ENCODE measurements at places on chromosomes 3 and 15. TPM values are rescaled to one million over a fixed set of nuclear protein-coding genes. Genes with fewer than 3 reads are reported as not detected.

DNA sequence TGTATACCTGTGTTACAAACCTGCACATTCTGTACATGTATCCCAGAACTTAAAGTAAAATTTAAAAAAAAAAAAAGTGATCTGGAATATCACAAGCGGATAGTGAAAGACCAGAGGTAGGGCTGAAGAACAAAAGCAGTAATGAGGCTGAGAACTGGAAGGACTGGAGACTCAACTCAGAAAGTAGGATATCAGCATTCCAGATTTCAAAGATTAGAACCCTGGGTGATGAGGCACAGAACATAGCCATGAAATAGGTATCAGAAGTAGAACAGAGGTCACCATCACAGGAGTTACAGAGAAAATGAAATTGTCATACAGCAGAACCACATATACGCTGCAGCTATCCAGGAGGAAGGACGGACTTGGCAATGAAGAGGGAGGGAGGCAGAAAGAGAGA lies 56.1 kb downstream of the ACAP2 start:
- H3K27me3 ChIP-seq: peaks cover 2% of the 10 kb centered on the region
- H3K27ac ChIP-seq: no peak overlapping the region
- DNase-seq: no peak
- no peak overlapping the region for H3K4me3 ChIP-seq
- peaks cover 18% of the 10 kb centered on the region for H3K4me1 ChIP-seq

SPTSSB gene
- not detected for total RNA-seq

GCSAM gene
- not detected for total RNA-seq

GRCh38 chr3:77038930-77039605 lies 831 bp upstream of the ROBO2 start:
- H3K27me3 ChIP-seq: peaks cover 19% of the 10 kb centered on the region
- peaks cover 17% of the 10 kb centered on the region for H3K4me1 ChIP-seq
- no peaks in the 10 kb centered on the region for H3K36me3 ChIP-seq
- H3K4me3 ChIP-seq: peak overlapping the region; percentile 76

ARPP21 gene
- not detected for total RNA-seq

DNA sequence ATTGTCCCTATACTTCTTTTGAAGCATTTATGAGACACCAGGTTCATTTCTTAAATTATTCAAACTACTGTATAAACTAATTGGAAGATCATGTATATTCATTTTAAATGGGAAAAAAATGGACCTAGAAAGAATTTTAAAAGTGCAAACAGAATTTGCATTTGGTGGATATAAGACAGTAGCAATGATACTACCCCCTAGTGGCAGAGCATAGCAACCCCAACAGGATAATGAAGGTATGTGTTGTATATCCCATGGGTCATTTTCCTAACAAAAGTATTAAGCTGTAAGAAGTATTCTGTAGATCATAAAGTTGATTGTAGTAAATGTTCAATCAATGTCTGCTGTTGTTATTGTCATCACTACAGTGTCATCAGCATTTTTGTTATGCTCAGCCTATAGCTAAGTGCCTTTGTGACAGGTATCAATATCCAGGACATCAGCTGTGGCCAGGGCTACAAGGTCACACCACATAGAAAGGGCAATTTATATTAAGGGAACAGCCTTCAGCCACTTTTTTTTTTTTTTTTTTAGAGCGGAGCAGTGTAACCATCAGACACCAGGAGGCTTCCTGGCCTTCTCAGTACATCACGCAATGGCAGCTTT lies 175.8 kb downstream of the FOXB1 start:
- peak; percentile 56 for DNase-seq
- no peak overlapping the region for H3K4me3 ChIP-seq
- H3K27ac ChIP-seq: no peak overlapping the region
- H3K4me1 ChIP-seq: peaks cover 4% of the 10 kb centered on the region
- H3K36me3 ChIP-seq: no peaks in the 10 kb centered on the region

SLC22A13 gene
- 0.15 TPM for total RNA-seq

GRCh38 chr3:52313774-52314188 lies 2.3 kb upstream of the DNAH1 start:
- H3K27ac ChIP-seq: no peak overlapping the region
- no peak for DNase-seq
- peaks cover 3% of the 10 kb centered on the region for H3K27me3 ChIP-seq
- no peak overlapping the region for H3K4me3 ChIP-seq
- 0 out of 2 replicates have a peak, but pooled peaks cover 3% of the 10 kb centered on the region for H3K36me3 ChIP-seq
- peaks cover 19% of the 10 kb centered on the region for H3K4me1 ChIP-seq

GPR160 gene
- not detected for total RNA-seq

DNA sequence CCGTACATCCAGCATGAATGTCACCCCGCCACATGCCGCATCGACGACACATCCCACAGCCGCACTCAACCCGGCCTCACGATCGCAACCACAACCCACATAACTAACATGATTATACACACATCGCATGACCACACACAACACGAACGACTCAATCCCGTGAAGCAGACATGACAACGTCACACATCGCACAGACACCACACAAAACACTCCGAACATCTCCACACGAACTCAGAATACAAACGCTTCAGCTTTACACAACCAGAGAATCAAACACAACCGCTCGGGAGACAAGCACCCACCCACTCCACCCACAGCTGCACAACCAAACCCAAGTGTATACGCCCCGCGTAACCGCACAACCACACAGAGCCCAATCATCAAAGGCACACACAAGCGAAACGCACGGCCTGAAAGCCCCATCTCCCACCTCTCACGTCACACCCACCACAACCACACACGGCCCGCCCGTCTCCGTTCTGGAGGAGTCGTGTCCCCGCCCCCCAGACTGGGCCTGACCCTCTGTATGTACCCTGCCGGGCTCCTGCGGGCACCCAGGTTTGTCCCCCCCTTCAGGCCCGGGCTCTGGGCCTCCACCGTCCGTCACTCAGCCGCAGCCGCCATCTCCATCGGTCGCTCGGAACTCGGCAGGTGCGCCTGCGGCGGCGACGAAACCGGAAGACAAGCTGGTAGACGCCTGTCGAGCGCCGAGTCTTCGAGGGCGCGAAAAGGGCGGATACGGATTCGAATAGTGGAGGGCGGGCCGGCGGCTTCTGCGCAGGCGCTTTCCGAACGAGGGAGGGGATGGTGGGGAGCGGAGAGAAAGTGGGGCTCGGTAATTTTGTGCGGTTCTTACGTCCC lies at the start of gene RBSN:
RBSN (minus strand) TSS at position 646 of the 861 bp plus-strand sequence. CDS start 3,028 bp downstream, outside the sequence.
- H3K36me3 ChIP-seq: peaks cover 10% of the 10 kb centered on the region
- peaks cover 27% of the 10 kb centered on the region for H3K4me1 ChIP-seq
- peak within 1 kb of the TSS; percentile 97 for H3K4me3 ChIP-seq
- peak within 1 kb of the TSS; percentile 92 for H3K27ac ChIP-seq
- DNase-seq: peak; percentile 95
- no peaks in the 10 kb centered on the region for H3K27me3 ChIP-seq

GRCh38 chr3:197595470-197596185 lies 39.9 kb upstream of the BDH1 start:
- peaks cover 16% of the 10 kb centered on the region for H3K4me1 ChIP-seq
- no peaks in the 10 kb centered on the region for H3K36me3 ChIP-seq
- no peak overlapping the region for H3K27ac ChIP-seq
- no peak overlapping the region for H3K4me3 ChIP-seq
- DNase-seq: no peak
- H3K27me3 ChIP-seq: peaks cover 20% of the 10 kb centered on the region

- peaks cover 8% of the 10 kb centered on the region for H3K27me3 ChIP-seq
- H3K4me1 ChIP-seq: peaks cover 88% of the 10 kb centered on the region
- peak overlapping the region; percentile 88 for H3K27ac ChIP-seq
- DNase-seq: no peak
- peak overlapping the region; percentile 71 for H3K4me3 ChIP-seq
- peaks cover 55% of the 10 kb centered on the region for H3K36me3 ChIP-seq
Observed at GRCh38 chr3:120418866-120419490, 31.8 kb downstream of the FSTL1 start.

DNA sequence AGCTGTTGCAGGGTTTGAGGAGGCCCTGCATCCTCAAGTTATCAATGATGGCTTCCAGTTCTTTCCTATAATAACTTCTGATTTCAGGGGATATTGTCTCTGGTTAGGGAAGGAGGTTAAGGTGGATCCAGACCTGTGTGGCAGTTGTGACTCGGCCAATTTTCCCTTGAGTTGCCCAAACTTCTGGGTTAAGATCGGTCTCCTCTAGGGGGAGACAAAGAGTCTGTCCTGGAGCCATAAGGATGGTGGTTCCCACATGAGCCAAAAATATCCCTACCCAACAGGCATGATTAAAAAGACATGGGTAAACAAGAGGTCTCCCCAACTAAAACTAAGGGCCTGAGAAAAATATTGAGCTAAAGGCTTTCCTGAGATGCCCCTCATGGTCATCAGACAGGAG lies 227.5 kb upstream of the MDFIC2 start:
- no peak overlapping the region for H3K27ac ChIP-seq
- H3K4me1 ChIP-seq: no peaks in the 10 kb centered on the region
- no peaks in the 10 kb centered on the region for H3K36me3 ChIP-seq
- H3K4me3 ChIP-seq: no peak overlapping the region
- DNase-seq: no peak

DNA sequence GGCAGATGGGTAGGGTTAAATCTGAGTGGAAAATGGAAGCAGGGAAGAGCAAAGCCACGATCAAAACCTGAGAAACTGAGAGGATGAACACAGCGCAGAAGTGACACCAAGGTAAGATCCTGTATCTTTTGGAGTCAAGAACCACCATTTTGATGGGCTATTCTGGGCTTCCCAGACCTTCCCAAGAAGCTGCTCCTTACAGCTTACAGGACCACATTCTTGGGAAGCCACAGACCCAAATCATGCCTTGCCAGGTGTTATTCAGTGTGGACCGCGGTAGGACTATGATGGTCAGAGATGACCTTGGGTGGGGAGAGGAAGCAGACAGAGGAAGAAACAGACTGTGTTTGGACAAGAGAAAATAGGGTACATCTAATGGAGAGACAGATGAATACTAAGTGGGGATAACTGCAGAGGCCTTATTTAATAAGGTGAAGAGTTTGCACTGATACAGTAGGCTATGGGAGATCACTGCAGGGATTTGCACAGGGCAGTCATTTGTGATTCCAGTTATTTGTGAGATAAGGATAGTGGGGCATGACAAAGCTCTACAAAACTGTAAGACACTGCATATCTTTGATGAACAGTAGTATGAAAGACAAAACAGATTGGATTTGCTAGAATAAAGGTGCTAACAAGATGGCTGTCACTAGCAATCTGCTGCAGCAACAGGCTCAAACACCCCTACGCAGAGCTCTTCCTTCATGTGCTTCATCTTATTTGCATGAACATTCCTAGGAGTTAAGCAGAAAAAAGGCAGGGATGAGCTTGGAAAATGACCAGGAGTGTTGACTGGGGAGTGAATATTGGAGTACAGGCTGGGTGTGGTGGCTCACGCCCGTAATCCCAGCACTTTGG lies 105.9 kb downstream of the IGF2BP2 start:
- H3K27me3 ChIP-seq: no peaks in the 10 kb centered on the region
- peak overlapping the region; percentile 89 for H3K27ac ChIP-seq
- H3K4me1 ChIP-seq: peaks cover 82% of the 10 kb centered on the region
- H3K4me3 ChIP-seq: no peak overlapping the region
- DNase-seq: no peak
- H3K36me3 ChIP-seq: peaks cover 25% of the 10 kb centered on the region

- no peak overlapping the region for H3K27ac ChIP-seq
- H3K4me1 ChIP-seq: no peaks in the 10 kb centered on the region
- no peak for DNase-seq
- no peak overlapping the region for H3K4me3 ChIP-seq
- H3K27me3 ChIP-seq: no peaks in the 10 kb centered on the region
Observed at GRCh38 chr15:76939715-76940114, 8.2 kb downstream of the RCN2 start.

GOLGA8Q gene
- total RNA-seq: not detected

CORO2B gene
- 7.7 TPM for total RNA-seq

DNA sequence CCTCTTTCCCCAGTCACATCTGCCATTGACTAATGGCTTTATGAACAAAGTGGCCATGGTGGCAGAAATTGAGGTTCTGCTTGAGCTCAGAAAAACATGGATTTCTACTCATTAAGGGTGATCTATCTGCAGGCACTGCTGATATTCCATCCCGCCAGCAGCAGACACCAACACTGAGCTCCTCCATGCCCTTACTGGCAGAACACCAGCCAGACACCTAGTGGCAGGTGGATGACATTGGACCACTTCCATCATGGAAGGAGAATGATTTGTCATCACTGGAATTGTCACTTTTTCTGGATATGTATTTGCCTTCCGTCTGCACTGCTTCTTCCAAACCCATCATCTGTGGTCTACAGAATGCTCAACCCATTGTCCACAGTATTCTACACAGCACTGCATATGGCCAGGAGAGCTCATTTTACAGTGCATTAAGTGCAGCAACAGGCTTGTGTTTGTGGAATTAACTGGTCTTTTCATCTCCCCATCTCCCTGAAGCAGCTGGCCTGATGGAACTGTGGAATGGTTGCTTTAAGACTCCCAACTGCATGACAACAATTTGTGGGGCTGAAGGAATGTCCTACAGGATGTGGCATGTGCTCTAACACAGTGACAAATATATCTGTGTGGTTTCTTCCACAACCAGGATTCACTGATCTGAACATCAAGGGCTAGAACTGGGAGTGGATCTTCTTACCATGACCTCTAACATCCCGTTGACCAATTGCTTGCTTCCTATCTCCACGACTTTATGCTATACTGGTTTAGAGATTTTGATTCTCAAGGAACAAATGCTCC lies 103.4 kb downstream of the WNT7A start:
- H3K36me3 ChIP-seq: no peaks in the 10 kb centered on the region
- no peak overlapping the region for H3K4me3 ChIP-seq
- no peak for DNase-seq
- peaks cover 11% of the 10 kb centered on the region for H3K27me3 ChIP-seq

DNA sequence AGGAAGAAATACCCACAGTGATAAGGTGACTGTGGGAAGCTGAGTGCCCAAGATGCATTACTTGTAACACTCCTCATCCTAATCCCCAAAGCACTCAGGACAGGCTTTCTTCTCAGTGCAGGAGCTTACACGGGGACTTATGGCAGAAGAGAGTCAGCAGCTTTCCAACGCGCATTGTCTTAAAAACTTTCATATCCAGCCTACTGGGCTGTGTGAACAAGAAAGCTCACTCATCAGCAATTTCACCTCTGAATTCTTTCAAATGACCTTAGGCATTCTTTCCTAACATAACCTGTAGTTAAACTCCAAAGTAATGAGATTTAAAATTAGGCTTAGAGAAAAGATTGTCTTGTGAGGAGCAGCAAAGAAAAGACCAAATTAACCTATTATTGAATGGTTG lies 132.3 kb downstream of the KCNAB1 start:
- no peak overlapping the region for H3K27ac ChIP-seq
- no peak for DNase-seq
- no peaks in the 10 kb centered on the region for H3K4me1 ChIP-seq
- H3K36me3 ChIP-seq: no peaks in the 10 kb centered on the region

PP2D1 gene
- not detected for total RNA-seq

NR1I2 gene
- total RNA-seq: not detected

DNA sequence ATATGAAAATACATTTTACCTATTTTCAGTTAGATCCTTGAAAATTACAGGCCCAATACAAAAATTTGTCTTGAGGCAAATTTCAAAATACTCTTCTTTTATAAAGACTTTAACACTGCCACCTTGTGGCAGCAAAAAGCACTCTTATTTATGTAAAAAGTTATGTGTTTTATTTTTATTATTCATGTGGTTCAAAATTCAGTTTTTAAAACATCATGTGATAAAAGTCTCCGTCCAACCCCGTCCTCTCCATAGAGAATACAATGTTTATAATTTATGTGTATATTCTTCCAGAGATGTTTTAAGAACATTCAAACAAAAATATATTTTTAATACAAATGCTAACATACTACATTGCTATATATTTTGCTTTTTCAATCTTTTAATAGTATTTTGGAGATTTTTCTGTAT lies 36.9 kb upstream of the TRIM59 start:
- peak overlapping the region; percentile 79 for H3K27ac ChIP-seq
- H3K4me1 ChIP-seq: peaks cover 41% of the 10 kb centered on the region

GRCh38 chr3:85790445-85791030 lies 831.7 kb downstream of the CADM2 start:
- H3K27ac ChIP-seq: no peak overlapping the region
- no peaks in the 10 kb centered on the region for H3K36me3 ChIP-seq
- no peak for DNase-seq
- H3K4me1 ChIP-seq: no peaks in the 10 kb centered on the region
- no peaks in the 10 kb centered on the region for H3K27me3 ChIP-seq
- no peak overlapping the region for H3K4me3 ChIP-seq

Data from HFFc6 (cell line).